ENCODE measurements at places on chromosomes 4 and X.

DNA sequence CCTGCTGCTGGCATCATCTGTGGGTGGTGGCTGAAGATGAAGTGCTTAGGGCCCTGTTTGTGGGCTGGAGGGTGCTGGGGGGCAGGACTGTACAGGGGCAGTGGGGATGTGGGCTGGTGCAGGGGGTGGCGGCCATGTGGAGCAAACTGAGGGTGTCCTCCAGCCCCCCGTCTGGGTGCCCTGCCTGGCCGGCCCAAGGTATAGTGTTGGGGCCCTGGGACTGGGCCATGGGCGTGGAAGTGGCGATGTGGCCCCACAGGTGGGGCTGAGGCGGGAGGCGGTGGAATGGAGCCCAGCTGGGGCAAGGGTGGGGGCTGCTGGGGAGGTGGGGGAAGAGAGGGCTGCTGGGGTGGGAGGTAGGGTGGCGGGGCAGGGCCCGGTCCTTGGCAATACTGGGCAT lies 9.5 kb upstream of the KDM5C start:
- DNase-seq = no peak

DNA sequence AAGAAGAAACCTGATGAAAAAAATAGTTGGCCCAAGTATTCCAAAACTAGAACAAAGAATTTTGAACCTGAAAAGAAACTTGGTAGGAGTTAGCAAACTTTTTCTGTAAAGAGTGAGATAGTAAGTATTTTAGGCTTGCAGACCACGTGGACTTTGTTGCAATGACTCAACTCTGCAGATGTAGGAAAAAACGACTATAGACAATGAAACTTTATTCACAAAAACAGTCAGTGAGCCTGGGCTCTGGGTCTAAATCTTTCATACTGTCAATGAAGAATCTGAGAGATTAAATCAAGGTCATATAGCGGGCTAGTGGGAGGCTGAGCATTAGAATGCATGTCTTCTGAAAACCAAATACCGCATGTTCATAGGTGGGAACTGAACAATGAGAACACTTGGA lies 23.0 kb downstream of the SH3D19 start:
- no peak for DNase-seq

- DNase-seq = no peak
These were observed 396.0 kb upstream of the SMIM31 start for GRCh38 chr4:164357957-164358356.

DNA sequence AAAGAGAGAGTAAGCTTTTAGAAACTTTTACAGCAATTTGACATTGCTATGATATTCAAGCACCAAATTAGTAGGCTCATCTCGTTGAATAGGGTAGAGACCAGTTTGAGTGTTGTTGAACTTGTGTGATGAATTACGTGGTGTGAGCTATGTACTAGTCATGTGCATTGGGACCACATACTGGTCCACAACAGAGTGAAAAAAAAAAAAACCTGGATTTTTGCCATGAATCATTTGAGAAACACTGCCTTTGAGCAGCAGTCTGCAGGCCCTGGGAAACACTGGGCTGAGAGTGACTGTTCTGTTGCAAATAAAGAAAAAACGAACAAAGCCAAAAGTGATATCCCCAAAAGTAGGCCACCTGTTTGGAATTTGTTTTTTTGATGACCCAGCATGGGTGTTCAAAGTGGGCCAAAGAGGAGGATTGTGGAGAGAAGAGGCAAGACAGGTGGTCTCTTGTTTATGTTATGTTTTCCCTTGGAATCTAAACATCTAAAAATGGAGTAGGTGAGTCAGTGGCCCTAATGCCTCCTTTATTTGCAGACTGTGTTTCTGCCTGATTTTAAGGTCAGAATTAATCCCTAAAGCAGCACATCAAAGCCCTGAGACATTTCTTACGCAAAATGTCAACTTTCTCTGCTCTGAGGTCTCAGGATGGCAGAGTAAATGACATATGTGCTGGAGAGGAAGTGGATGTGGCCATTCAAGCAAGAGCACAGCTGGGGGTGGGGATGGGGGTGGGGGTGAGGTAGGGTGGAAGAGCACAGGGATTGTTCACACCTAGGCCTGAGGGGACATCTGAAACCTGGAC lies 33.5 kb downstream of the TAF7L start:
- DNase-seq = no peak

GRCh38 chr4:14289708-14290107 lies 662.2 kb upstream of the BOD1L1 start:
- no peak for DNase-seq

DNA sequence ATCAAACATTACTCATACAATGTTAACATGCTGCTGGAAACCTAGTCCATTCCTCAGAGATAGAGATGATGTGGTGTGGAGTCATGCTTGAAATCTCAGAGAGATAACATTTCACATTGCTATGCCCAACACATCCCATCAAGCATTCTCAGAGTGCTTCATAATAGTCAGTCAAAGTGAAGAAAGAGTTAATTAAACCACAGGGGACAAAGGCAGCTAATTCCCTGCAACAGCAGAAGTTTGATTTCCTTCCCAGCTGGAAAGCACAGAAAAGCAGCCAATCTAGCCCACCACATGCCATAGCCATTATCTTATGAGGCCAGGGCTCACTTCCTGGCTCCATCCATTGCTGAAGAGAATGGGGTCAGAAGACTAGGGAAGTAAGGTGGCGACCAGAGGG lies 8.9 kb downstream of the KDR start:
- no peak for DNase-seq

DNA sequence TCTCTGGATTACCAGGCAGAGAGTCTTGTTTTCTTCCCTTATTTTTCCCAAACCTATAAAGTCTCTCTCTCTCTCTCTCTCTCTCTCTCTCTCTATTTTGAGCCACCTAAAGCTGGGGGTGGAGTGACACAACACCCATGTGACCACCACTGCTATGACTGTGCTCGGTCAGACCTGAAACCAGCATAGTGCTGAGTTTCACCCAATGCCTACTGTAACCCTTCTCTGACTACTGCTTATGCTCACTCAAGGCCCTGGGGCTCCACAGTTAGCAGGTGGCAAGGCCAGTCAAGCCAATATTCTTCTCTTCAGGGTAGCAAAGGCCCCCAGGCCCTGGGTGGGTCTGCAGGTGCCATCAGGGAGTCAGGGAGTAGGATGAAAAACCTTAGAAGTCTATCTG lies 114.7 kb upstream of the ARMCX2 start:
- no peak for DNase-seq

GRCh38 chrX:154730253-154730891 lies 20.5 kb downstream of the GAB3 start:
- no peak for DNase-seq

- no peak for DNase-seq
These were observed 32.1 kb upstream of the VEGFD start for GRCh38 chrX:15416133-15416993.

GRCh38 chrX:13571136-13571535 lies 1.7 kb downstream of the EGFL6 start:
- no peak for DNase-seq

DNA sequence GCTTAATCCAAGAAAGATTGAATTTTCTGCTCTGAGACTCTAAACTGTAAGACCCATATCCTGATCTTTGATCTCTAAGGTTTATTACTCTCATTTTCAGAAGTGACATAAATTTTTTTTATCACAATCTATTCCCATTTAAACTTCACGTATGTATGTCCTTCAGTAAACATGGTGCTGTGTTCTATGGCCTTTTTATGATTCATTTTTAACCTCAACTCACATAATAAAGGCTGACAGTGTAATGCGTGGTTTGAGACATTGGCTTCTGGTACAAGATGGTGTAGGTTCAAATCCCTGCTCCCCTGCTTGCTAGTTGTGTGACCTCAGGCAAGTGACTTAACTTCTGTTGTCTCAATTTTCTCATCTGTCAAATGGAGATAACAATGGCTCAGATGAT lies 306.0 kb upstream of the AADAT start:
- DNase-seq = no peak

GRCh38 chrX:19017271-19017670 lies 33.4 kb upstream of the PHKA2 start:
- DNase-seq = no peak
